Activated CD4-positive, alpha-beta T cell treated with anti-CD3 and anti-CD28 coated beads, Interleukin-2, amount 10 ng/mL, durations not matched to agents 7 days and 5 days (primary cell): ENCODE measurements at places on chromosomes 1 and 21. TPM values are rescaled to one million over a fixed set of nuclear protein-coding genes. Genes with fewer than 3 reads are reported as not detected.

- H3K4me1 ChIP-seq, result peaks cover 51% of the 10 kb centered on the region
- DNase-seq, result no peak
- no peaks in the 10 kb centered on the region for H3K36me3 ChIP-seq
- H3K4me3 ChIP-seq, result no peak overlapping the region
Measured at GRCh38 chr1:200889571-200889970, 5.1 kb upstream of the INAVA start.

Gene HFM1
- total RNA-seq, result not detected

- H3K27me3 ChIP-seq, result no peaks in the 10 kb centered on the region
- peak within 1 kb of the TSS; percentile 82 for H3K4me3 ChIP-seq
- no peak for DNase-seq
- peaks cover 31% of the 10 kb centered on the region for H3K4me1 ChIP-seq
Measured at GRCh38 chr1:155207806-155208540, at the start of gene THBS3. TSS of gene THBS3 (minus strand) at chr1:155207897. CDS start at chr1:155207876, 21 bp downstream.

DNA sequence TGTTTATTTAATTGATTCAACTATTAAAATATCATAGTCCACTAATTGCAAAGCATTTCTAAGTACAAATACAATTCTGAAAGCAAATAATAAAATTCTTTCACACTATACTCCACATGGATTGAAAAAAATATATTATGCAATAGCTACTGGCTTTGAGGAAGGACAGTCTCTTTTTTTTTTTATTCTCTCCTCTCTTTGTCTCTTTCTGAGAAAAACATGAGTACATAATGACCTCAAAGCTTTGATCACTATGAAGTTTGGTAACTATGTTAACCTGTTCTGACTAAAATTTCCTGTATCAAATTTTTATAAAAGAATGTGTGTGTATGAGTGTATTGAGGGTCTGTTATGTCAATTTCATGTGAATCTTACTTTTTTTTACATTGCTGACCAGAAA, 96.2 kb downstream of the RGS2 start:
- no peak overlapping the region for H3K4me3 ChIP-seq
- no peaks in the 10 kb centered on the region for H3K36me3 ChIP-seq
- H3K27me3 ChIP-seq, result peaks cover 2% of the 10 kb centered on the region
- DNase-seq, result no peak
- peaks cover 6% of the 10 kb centered on the region for H3K4me1 ChIP-seq
- no peak overlapping the region for H3K27ac ChIP-seq

Gene PINK1
- 4.1 TPM for total RNA-seq

Gene AGT
- not detected for total RNA-seq

DNA sequence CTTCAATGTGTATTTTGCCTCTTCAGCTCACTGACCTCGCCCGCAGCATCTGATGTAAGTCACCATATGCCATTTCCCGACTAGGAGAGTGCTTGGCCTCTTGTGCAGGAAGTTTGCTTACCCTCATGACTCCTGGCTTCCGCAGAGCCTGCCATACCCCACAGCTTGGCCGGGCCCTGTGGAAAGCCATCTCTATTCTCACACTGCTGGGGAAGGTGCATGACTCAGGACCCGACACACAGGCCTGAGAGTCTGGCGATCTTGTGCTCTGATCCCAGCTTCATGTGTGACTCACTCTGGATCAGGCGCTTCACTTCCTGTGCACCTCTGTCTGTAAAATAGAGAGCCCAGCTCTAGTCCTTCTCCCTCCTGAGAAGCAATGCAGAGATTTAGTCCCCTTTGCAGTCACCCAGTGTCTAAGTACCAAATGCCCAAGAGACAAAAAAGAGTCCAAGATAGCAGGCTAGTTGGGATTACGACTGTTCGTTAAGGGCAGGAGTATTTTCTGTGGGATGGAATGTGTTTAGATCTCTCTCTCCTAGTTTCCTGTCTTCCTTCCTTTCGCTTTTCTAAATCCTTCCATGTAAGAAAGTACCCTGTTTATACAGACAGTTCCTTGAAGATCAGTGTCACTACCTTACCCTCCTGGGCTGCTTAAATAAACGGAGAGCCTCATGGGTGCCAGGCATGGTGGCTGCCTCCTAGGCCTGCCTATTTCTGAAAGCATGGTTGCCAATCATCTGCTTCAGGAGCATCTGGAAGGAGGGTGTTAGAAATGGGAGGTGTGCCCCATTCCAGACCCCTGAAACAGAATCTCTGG, 62.8 kb upstream of the KIF26B start:
- no peaks in the 10 kb centered on the region for H3K27me3 ChIP-seq
- H3K4me3 ChIP-seq, result no peak overlapping the region
- H3K36me3 ChIP-seq, result no peaks in the 10 kb centered on the region
- DNase-seq, result no peak
- no peaks in the 10 kb centered on the region for H3K4me1 ChIP-seq
- no peak overlapping the region for H3K27ac ChIP-seq

GRCh38 chr1:27031235-27032118, 18.8 kb upstream of the TENT5B start:
- peaks cover 3% of the 10 kb centered on the region for H3K27me3 ChIP-seq
- peaks cover 2% of the 10 kb centered on the region for H3K4me1 ChIP-seq
- H3K4me3 ChIP-seq, result no peak overlapping the region
- no peak overlapping the region for H3K27ac ChIP-seq

DNA sequence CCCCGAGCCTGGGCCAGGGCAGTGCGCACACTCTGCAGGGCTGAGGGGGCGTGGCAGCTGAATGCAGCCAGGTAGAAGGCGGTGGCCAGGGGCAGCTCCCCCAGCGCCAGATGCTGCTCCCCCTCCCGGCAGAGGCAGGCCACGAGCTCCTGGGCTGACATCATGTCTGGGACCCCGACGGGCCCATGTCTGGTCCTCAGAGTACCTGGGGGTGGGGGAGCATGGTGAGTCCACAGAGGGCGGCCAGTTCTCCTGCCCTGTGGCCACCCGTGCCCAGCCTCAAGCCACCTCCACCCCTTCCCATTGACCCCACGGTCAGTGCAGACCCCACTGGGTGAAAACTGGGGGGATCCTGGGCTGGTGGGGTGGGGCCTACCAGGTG, 838 bp downstream of the TTC34 start:
- no peak overlapping the region for H3K4me3 ChIP-seq
- peaks cover 3% of the 10 kb centered on the region for H3K4me1 ChIP-seq
- no peaks in the 10 kb centered on the region for H3K36me3 ChIP-seq
- no peaks in the 10 kb centered on the region for H3K27me3 ChIP-seq
- H3K27ac ChIP-seq, result no peak overlapping the region
- DNase-seq, result no peak

GRCh38 chr21:10616535-10616934, 95.2 kb downstream of the TPTE start:
- no peak overlapping the region for H3K4me3 ChIP-seq
- H3K27ac ChIP-seq, result no peak overlapping the region
- DNase-seq, result no peak
- no peaks in the 10 kb centered on the region for H3K36me3 ChIP-seq
- H3K27me3 ChIP-seq, result no peaks in the 10 kb centered on the region
- no peaks in the 10 kb centered on the region for H3K4me1 ChIP-seq

GRCh38 chr21:34204481-34205439, 131.4 kb downstream of the MRPS6 start:
- H3K27ac ChIP-seq, result no peak overlapping the region
- H3K4me1 ChIP-seq, result peaks cover 38% of the 10 kb centered on the region
- no peak for DNase-seq

- H3K27me3 ChIP-seq, result no peaks in the 10 kb centered on the region
- no peaks in the 10 kb centered on the region for H3K4me1 ChIP-seq
- H3K4me3 ChIP-seq, result no peak overlapping the region
- DNase-seq, result no peak
- H3K36me3 ChIP-seq, result no peaks in the 10 kb centered on the region
Measured at GRCh38 chr1:245121523-245121922, 33.3 kb upstream of the KIF26B start.

DNA sequence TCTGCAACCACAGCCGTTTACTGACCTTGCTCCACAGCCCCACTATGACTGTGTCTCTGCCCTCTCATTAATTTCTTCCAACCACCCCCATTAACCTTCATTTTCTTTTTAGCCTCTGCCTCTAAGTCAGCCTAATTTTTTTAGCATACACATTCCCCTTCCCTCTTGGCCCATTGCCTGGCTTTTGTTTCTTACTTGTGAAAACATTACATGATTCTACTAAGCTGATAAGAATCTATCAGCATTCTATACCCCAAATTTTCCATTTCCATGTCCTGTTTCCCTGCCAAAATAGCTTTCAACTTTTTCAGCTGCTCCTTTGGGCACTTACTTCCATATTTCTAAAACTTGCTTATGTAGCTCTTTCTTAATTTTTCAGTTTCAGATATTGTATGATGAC, 79.8 kb downstream of the PCP4 start:
- no peak overlapping the region for H3K4me3 ChIP-seq
- no peaks in the 10 kb centered on the region for H3K36me3 ChIP-seq
- no peak overlapping the region for H3K27ac ChIP-seq

Gene KLHDC7A
- not detected for total RNA-seq

Gene TOMM20
- 71.5 TPM for total RNA-seq
